PC-9 (cell line): ENCODE measurements at places on chromosomes 12 and 14. TPM values are rescaled to one million over a fixed set of nuclear protein-coding genes. Genes with fewer than 3 reads are reported as not detected.

Gene DCN
- total RNA-seq: not detected in 2 replicates

DNA sequence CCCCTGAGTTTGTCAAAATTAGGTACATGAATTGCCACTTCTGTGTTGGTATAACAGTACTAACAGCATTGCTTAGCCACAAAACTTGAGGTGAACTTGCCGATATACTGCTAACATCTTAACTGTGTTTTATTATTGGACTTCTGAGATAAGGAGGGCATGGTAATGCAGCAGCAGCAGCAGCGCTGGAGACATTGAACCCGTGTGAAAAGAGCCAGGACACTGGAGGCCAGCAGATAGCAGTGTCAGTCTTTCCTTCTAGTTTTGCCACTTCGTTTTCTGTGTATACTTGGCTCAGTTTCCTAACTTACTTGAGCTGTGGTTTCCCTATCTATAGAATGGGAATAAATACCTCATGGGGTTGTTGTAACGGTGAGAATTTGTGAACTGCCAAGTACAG, 82.7 kb downstream of the KTN1 start:
- H3K27ac ChIP-seq: no peak overlapping the region
- no peak overlapping the region for H3K4me3 ChIP-seq
- no peaks in the 10 kb centered on the region for H3K4me1 ChIP-seq
- peaks cover 40% of the 10 kb centered on the region for H3K36me3 ChIP-seq

GRCh38 chr12:50085615-50086072, 502 bp downstream of the SMARCD1 start:
- H3K36me3 ChIP-seq: peaks cover 13% of the 10 kb centered on the region
- no peak for DNase-seq
- peak overlapping the region; percentile 99 for H3K4me3 ChIP-seq
- peak overlapping the region; percentile 69 for H3K27ac ChIP-seq
- no peaks in the 10 kb centered on the region for H3K27me3 ChIP-seq

DNA sequence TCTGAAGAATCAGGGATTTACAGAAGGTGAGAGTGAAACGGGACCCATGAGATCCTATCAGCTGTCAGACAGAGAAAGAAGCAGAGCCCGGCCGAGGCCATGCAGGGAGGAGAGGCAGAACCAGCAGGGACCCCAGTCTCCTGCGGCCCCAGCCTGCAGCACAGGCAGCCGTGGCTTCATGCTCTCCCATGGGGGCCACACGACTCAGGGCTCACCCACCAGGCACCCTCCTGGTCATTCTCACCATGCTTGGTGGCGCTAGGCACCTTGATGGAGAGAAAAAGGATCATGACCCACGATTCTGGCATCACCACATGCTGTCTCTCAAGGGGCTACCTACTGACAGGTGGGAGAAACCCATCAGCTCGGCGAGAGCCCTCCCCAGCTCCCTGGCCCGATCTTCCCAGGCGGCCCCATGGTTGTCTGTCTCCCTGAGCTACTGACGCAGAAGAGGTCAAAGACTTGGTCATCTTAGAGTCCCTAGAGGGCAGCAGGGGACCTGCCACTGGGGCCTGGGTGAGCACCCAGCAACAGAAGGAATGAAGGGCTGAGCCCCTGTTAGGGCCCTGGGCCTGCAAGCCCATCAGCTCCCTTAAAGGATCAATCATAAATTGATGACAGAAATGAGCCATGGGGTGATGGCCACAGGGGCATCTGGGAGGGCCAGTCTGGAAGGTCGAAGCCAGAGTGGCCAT, 58.0 kb downstream of the ITPK1 start:
- no peak overlapping the region for H3K4me3 ChIP-seq
- H3K27me3 ChIP-seq: no peaks in the 10 kb centered on the region
- no peak for DNase-seq
- no peaks in the 10 kb centered on the region; the same call in 1 of the 2 replicates for H3K4me1 ChIP-seq
- H3K27ac ChIP-seq: no peak overlapping the region
- no peaks in the 10 kb centered on the region for H3K36me3 ChIP-seq

Gene CIROP
- not detected in 2 replicates for total RNA-seq

GRCh38 chr12:32785557-32785956, 29.9 kb upstream of the YARS2 start:
- peaks cover 2% of the 10 kb centered on the region; the same call in 1 of the 2 replicates for H3K36me3 ChIP-seq
- no peak for DNase-seq
- no peaks in the 10 kb centered on the region for H3K4me1 ChIP-seq
- no peak overlapping the region for H3K27ac ChIP-seq
- H3K27me3 ChIP-seq: no peaks in the 10 kb centered on the region
- no peak overlapping the region for H3K4me3 ChIP-seq

DNA sequence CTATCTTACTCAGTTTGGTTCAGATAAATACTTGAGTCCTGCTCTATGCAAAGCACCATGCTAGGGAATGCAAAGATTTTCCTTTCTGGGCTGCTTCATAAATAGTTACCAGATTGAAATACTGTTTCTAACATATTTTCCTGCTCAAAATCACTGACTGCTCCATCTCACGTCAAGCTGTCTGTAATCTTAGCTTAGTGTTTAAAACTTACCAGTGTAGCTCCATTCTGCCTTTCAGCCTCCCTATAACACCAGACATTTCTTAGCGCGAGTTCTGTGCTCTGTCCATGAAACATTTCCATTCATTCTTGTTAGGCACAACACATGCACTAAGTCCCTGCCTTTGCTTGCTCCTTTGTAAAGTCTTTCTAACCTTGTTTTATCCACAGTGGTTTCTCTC, 129.4 kb downstream of the NPAS3 start:
- H3K27ac ChIP-seq: no peak overlapping the region
- no peaks in the 10 kb centered on the region for H3K4me1 ChIP-seq
- no peak overlapping the region for H3K4me3 ChIP-seq
- DNase-seq: no peak

DNA sequence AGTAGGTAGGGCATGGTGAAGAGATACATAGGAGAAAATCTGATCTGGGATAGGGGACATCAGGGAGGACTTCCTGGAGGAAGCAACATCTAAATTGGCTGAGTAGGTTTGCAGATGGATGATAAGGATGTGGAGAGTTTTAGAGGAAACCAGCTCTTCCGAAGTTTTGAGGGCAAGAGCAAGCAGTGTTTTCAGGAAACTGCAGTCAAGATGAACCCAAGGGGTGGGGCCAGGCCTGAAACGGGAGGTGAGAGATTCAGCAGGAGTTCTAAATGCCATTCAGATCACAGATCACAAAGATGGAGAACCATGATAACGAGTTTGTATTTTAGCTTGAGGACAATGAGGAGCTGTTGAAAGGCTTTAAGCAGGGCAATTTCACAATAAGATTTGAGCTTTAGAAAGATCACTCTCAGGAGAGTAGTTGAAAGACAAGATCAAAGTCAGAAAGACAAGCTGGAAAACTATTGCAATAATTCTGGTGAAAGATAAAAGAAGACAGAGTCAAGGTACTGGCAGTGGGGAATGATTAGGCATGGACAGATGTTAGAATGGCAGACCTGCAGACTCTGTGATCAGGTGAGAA, 70.1 kb upstream of the PLXNC1 start:
- H3K27me3 ChIP-seq: no peaks in the 10 kb centered on the region
- no peak overlapping the region for H3K4me3 ChIP-seq
- H3K27ac ChIP-seq: no peak overlapping the region

GRCh38 chr12:57610554-57611107, 604 bp upstream of the ARHGEF25 start:
- no peak overlapping the region for H3K4me3 ChIP-seq
- no peak for DNase-seq
- H3K4me1 ChIP-seq: no peaks in the 10 kb centered on the region
- no peaks in the 10 kb centered on the region for H3K36me3 ChIP-seq
- no peak overlapping the region for H3K27ac ChIP-seq

Gene CPSF6
- 56.8 and 77.9 TPM in 2 replicates for total RNA-seq

DNA sequence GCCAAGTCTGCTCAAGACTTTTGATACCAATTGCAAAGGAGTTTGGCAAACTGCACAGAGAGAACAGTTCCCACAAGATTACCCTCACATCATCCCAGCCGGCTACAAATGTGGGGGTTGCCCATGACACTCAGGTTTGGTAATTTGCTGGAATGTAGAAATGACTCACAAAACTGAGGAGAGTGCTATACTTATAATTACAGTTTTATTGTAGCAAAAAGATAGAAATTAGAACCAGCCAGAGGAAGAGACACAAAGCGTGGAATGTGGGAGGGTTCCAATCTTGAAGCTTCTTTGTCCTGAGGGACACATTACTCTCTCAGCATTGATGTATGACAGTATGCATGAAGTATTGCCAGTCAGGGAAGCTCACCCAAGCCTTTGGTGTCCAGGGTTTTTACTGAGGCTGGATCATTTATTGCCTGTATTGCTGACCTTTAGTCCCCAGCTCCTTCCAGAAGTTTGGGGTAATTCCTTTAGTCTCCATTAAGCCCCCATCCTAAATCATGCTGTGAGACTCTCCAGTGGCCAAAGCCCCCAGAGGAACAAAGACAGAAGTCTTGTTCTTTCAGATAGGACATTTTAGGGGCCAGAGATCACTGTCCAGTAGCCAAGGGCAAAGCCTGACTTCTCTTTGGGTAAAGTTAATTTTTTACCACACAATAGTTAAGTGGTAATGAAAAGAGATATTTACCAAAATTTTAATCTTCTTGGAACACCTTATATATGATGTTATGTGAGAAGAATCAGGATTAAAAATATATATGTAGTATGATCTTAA, 9.9 kb downstream of the TBK1 start:
- H3K36me3 ChIP-seq: peaks cover 21% of the 10 kb centered on the region
- DNase-seq: no peak
- H3K27ac ChIP-seq: 0 out of 2 replicates have a peak overlapping the region, but pooled peaks have one; percentile 18
- H3K27me3 ChIP-seq: no peaks in the 10 kb centered on the region
- H3K4me1 ChIP-seq: no peaks in the 10 kb centered on the region

DNA sequence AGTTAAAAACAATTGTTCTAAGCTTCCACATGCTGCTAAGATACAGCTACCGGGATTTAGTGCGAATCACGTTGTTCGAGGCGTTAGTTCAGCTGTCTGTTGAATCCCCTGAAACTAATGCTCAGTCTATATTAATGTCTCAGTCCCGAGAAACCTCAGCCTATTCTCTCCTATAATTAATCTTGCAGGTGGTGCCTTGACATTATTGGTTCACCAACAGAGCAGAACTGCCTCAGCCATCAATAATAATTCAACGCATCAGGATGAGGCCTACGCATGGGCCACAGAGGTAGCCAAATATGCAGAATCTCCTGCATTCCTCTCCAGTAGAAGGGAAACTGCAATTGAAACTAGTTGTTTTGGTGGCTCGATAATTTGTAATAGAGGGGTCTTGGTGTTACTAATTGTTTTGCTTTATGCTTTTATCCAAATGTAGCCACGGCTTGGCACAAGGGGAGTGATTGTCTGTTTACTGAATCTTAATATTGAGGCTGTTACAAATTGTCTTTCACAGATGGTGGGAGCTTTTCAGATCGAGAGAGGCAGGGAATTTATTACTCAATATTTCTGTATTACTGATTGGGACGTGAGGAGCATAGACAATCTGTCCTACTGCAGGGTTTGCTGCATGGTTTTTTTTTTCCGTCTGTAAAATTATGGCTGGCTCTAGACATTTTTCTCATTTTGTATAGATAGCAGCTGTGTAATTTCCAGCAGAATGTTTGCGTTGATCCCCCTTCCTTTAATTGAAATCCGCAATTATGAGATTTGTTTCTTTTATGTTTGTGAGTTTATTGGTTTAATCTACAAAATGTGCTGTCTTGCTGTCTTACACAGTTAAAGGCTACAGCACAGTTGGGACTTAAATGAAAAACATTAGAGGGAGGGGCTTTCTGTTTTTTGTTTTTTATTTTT, 1036.5 kb upstream of the NOVA1 start:
- H3K27ac ChIP-seq: no peak overlapping the region
- no peaks in the 10 kb centered on the region for H3K4me1 ChIP-seq
- no peak for DNase-seq
